ENCODE measurements at places on chromosomes 11 and 22.

GRCh38 chr22:41407433-41407832, 25.7 kb downstream of the TEF start:
- DNase-seq: no peak

- DNase-seq: no peak
Measured at GRCh38 chr22:35782504-35782903, 64.8 kb downstream of the APOL5 start.

DNA sequence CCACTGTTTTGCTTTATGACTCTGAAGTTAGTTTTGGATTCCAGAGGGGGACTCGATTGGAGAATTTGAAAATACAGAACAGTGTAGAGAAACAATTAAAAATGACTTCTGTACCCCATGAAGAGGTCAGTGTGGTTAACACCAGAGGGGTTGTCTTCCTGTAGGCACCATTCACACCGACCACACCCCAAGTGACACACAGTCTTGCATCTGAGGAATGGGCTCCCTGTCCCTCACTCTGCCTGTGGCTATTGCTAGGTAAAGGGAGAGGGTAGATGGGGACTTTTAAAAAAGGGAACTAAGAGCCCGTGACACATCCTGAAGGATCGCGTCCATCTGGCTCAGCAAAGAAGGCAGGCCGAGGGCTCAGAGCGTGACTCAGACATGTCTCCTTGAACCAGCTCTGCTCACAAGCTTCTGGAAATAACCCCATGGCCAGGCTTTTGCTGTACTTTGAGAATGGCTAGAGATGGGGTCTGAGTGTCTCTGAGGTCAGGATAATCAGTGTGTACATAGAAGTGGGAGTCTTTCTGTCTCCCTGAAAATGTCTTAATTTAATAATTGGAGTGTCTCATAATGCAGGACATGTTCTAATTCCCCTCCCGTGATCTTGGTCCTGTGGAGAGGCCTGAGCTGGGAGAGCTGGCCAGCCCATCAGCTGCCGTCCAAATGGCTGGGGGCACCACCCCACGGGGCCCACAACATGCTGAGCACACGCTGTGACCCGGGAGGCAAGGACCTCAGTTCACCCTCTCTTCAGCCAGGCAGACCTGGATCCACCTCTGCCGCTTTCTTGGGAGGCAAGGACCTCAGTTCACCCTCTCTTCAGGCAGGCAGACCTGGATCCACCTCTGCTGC, 39.3 kb downstream of the SGSM1 start:
- no peak for DNase-seq

GRCh38 chr22:27399161-27399560, 402.4 kb downstream of the MN1 start:
- no peak for DNase-seq

DNA sequence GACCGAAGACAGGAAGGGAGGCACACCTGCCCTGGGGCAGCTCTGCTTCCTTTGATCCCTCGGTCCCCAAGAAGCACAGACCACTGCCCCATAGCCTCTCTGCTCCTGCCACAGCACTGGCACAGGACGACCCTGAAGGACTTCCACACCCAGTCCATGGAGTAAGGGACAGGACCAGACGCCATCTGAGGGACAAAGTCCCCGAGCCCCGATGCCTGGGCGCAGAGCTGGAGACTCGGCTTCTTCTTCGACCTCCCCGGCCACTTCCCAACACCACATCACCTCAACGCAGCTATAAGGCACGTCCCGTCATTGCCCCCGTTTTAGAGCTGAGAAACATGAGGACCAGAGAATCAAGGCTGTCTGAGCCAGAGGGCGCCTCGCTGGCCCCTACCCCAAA, 310.5 kb downstream of the BRD1 start:
- no peak for DNase-seq

DNA sequence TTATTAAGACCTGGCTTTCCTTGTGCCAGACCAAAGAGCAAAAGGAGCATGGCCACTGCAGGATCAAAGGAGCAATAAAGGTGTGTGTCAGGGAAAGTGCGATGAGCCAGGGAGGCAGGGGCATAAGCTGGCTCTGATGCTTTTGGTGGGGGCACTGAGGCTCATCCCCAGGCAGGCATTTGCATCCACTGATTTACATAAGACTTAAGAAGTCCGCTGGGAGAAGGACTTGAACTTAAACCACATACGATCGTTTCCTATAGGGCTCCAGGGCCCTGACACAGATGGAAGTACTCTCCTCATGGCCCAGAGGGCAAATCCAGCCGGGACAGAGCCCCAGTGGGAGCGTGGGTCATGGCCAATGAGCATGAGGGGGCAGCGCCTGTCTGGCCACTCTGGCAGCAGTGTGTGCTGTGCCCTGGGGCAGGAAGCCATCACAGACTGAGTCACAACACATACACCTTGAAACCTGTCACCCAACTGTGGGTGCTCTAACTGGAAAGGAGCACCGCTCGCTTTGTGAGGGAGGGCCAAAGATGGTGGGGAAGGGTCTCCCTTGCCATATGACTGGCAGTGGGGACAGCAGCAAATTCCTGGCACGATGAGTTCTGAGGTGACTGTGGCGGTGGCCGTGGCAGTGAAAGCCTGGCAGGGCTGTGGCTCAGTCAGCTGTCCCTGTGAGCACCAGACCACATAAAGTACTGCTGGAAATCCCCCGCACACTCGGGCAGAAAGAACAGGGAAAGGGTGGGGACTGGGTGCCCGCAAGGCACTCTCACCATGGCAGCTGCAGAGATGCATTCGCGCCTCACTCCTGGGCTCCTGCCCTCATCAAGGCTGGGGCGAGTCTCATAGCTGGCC, 79.4 kb upstream of the LMO1 start:
- no peak for DNase-seq

DNA sequence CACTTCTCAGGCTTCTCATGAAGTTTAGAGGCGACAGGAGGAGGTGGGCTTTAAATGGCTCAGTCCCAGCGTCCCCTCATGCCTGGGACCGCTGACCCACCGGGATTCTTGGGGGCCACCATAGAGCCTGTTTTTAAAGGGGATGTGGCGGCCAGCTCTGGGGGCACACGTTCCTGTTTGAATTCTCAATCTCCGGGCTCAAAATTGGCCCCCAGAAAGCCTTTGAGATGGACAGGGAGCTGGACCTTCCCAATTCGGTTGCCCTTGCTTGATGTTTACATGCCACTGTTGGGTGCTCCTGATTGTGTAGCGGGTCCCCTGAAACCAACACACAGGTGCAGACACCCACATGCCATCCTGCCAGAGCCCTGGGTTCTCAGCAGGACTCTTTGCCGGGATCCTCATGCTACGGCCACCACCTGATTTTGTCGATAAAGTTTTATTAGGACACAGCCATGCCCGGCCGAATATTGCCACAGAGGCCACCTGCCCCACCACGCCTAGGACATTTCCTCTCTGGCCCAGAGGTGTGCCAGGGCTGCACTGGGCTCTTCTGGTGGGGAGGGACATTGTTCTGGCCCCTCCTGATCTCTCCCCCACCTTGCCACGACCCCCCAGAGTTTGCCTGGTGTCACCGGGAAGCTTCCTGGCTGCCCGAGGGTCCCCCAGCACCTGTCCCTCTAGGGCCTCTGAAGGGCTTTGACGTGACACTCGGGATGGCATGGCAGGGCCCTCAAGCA, 71.6 kb downstream of the KCNQ1 start:
- DNase-seq: peak; percentile 6

- DNase-seq: no peak
Measured at GRCh38 chr11:77503006-77503405, 29.1 kb upstream of the PAK1 start.

GRCh38 chr11:32891657-32892354, 805 bp upstream of the QSER1 start:
- no peak for DNase-seq

- DNase-seq: no peak
Measured at GRCh38 chr22:18067548-18068341, 10.0 kb upstream of the PEX26 start.

GRCh38 chr11:130197386-130198035, 37.9 kb downstream of the ST14 start:
- no peak for DNase-seq

DNA sequence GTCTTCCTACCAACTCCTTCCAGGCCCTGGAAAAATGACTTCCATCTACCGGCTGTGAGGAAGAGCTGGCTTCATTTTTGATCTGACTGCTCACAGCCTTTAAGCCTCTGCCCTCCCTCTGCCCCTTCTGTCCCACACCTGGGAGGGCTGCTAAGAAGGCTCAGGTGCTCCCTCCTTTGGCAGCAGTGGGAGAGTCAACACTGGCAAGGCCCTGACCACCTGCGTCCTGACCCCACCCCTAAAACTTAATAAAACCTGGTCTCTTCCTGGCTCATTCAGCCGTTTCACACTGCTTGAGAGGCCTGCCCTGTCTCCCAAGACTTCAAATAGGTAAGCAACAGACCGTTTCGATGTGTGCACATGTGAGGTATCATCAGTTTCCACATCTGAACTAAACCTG, 52.1 kb upstream of the NFRKB start:
- DNase-seq: no peak

- DNase-seq: no peak
Measured at GRCh38 chr11:80186692-80187091, 745.9 kb upstream of the TENM4 start.

DNA sequence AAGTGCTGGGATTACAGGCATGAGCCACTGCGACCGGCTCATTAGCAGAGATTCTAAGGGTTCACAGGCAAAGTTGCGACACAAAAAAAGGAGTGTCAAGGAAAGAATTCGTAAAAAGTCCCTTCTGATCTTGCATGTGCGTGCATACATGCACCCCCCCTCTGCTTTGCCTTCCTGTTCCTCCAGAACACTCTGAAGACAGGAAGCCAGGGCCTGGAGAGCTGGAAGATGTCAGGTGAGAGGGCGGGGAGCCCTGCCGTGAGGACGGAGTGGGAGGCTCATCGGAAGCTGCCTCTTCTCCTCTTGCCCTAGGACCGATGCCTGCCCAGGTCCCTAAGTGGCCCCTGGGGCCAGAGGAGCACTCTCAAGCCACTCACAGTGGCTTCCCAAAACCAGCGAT, 89.1 kb downstream of the LARGE1 start:
- no peak for DNase-seq

DNA sequence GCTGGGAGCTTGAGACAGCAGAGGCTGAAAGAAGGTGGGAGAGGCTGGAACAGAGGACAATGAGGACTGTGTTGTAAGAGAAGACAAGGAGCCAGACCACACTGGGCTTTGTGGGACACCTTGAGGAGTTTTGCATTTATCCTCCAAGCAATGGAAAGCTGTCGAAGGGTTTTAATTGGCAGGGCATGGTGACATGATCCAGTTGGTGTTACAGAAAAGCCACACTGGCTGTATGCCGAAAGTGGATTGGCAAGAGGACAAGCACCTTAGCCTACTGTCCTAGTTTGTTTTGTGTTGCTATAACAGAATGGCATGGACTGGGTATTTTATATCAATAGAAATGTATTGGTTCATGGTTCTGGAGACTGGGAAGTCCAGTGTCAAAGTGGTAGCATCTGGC, 14.0 kb upstream of the APLNR start:
- DNase-seq: no peak

DNA sequence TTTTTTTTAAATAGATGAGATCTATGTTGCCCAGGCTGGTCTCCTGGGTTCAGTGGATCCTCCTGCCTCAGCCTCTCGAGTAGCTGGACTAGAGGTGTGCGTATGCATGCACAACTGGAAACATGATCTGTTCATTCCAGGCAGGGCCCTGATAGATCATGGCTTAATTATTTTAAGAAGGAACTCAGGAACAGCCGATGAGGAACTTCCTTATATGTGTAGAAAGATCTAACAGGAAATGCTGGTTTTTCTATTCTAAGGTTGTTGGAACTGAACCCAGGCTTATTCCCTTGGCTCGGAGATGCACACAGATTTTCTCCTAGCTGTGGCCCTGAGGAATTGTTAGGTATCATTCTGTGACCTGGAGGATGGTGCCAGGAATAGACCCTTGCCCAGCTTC, 32.4 kb downstream of the SPECC1L start:
- no peak for DNase-seq

DNA sequence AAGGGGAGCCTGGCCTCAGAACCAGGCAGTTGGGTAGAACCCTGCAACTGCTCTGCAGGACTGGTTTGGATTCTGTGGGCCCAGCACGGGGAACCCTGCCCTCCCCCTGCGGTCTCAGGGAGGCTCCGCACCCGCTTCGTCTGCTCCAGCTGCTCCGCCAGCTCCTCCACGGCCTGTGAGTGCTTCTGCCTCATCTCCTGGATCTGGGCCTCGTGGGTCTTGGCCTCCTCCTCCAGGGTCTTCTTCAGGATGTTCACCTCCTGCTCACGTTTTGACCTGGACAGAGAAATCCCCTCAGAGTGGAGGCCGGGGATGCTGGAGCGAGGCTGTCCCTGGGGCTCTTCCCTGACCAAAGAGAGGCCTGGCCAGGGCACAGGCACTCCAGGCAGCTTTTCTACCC, 41.9 kb downstream of the APOL1 start:
- DNase-seq: no peak

DNA sequence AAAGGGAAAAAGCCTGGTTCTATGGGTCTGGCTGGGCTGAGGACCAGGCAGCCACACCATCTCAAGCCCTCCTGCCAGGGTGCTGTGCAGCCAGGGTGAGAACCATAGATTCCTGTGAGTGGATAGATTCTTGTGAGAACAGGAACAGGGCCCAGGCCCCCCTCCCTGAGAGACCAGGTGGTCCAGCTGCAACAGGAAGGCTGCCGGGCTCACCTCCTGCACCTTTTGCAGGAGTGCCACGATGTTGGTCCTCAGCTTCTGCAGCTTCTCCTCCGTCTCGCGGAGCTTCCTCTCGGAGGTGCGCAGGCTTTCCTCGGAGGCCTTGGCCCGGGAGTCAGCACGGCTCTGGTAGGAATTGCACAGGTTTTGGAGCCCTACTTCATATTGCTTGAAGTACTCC, 40.8 kb downstream of the MORC2 start:
- DNase-seq: no peak

GRCh38 chr11:70103256-70103975, 25.3 kb downstream of the ANO1 start:
- DNase-seq: no peak

GRCh38 chr11:846496-847098, 3.9 kb downstream of the TSPAN4 start:
- DNase-seq: no peak

GRCh38 chr11:106238704-106239360, 161.4 kb downstream of the AASDHPPT start:
- DNase-seq: no peak

GRCh38 chr11:18145025-18145424, 12.7 kb downstream of the MRGPRX3 start:
- DNase-seq: no peak

- no peak for DNase-seq
Measured at GRCh38 chr22:48500471-48501230, 1327.0 kb downstream of the BRD1 start.

GRCh38 chr11:78796956-78797355, 222.3 kb upstream of the NARS2 start:
- no peak for DNase-seq

GRCh38 chr11:70033711-70034070, 44.4 kb upstream of the ANO1 start:
- DNase-seq: no peak
